ENCODE measurements at places on chromosomes 6 and 20.

DNA sequence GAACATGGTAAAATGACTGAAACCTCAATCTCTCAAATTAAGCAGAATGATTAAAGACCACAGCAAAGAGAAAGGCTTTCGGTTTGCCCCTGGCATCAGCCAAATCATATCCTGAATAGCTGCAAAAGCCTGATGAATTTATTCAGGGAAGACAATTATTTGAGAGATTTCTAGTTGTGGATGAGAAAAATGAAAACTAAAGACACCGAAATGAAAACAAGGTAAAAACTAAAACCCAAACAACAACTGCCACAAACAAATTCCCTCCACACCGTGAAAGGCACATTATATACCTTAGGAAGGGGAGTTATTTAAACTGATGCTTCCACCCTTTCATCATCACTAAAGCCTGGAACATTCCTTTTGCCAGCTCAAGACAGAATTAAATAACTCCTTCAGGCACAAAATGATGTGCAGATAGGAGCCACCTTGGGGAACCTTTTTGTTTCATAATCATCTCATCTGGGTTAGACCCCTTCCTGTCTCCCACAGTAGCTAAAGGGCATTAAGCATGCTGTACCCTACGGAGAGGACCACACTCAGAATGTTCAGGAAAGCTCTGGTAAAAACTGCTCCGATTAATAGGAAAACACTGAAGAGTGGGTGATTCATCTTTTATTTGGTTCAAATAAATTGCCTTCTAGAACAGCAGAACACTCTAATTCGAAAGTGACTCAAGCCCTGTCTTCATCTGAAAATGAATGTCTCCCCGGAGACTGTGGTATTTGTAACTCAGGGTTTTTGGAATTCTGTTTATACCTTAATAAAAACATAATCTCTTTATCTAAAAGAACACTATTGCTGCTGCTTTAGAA is 9.1 kb upstream of the ANKRD60 start:
- no peak for DNase-seq

DNA sequence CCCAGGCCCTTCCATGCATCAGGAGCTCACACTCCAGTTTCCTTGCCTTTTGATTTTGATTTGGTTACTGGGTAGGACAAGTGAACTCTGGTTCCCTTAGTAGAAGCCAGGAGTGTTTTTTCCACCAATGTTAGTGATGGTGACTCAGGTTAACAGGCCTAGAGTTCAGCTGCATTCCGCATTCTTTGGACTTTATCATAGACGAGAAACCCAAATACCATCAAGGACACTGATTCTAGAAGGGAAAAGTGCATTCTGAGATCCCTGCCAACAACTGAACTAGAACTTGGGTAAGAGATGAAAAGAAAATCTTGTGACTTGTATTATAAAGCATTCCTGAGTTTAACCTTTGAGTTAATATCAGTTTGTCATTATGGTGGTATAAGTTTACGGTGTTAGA is 8.9 kb downstream of the GSS start:
- no peak for DNase-seq

GRCh38 chr6:71126506-71126905 is 162.1 kb upstream of the OGFRL1 start:
- no peak for DNase-seq

DNA sequence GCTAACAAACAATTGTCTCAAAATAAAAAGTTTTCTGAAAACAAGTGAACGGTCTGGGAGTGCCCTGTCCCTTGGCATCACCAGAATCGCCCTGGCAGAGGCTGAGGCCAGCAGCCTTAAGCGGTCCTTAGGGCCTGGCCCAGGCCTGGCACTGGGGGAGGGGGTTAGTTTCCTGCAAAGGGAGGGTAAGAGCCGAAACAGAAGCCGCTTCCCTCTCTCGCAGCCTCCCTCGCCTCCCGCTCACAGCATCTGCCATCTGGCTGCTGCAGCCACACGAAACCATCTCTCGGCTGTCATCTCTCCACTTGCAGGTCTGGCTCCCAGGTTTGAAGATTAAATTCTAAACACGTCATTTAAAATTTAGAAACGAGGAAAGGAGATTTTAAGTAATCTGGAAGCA is 31.5 kb downstream of the PMEPA1 start:
- DNase-seq: no peak

DNA sequence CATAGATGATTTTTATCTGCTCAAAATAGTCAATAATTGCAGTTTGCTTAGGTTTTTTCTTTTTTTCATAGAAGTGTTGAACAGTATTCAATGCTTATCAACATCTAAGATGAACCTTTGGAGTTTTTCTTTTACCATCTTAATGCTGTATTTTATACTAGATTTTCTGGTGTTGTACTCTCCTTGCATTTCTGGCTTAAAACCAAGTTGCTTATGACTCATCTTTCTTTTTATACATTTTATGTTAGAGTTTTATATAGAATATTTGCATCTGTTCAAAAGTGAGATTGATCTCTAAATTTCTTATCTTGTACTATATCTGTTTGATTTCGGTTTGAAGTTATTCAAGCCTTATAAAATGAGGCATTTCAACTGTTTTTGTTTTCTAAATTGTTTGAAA is 232.5 kb downstream of the RFPL4B start:
- no peak for DNase-seq

DNA sequence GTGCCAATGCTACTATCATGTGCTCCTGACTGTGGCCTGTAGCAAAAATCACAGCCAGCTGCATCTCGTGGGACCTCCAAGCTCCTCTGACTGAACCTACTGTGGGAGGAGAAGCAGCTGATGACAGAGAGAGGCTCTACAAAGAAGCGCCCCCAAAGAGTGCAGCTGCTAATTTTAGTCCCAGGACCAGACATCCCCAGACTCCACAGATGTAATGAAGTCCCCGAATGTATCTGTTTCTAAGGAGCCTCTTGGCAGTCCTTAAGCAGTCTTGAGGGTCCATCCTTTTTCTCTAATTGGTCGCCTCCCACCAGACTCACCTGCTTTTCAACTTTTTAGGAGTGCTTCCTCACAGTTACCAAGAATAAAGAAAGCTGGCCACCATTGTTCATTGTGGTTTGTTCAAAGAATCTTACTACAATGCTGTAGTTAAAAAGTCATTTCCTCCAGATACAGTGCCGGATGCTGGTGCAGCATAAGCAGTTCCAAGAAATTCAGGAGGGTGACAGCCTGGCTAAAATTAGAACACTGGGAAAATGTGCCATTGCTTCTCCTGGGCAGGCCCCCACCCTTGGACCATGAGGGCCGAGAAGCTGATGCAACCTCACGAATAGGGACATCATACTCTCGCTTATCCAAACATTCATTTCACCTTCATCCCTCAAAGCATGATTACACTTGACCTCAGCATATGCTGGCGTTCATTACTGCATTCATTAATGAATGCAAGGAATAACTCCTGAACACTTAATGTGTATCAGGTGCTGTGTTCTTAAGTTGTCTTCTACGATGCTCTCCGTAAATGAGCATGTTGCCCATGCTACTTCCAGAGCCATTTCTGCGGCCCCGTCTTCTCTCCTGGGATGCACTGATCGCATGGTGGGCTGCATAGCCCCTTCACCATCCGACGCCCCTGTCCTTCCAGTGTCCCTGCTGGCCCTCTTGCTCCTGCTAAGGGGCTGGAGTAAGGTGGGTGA is 66.4 kb downstream of the LY86 start:
- no peak for DNase-seq

DNA sequence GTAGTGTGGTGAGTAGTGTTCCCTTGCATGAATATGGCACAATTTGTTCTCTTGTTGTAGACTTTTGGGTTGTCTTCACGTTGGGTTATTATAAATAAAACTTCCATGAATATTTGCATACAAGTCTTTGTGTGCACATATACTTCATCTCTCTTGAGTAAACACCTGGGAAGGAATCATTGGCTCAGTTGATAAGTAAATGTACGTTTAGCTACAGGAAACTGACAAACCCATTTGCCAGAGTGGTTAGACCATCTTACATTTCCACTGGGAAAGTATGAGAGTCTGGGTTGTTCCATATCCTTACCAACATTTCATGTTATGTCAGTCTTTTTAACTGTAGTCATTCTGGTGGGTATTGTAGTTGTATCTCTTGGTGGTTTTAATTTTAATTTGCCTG is 119.2 kb downstream of the SLX4IP start:
- DNase-seq: no peak

DNA sequence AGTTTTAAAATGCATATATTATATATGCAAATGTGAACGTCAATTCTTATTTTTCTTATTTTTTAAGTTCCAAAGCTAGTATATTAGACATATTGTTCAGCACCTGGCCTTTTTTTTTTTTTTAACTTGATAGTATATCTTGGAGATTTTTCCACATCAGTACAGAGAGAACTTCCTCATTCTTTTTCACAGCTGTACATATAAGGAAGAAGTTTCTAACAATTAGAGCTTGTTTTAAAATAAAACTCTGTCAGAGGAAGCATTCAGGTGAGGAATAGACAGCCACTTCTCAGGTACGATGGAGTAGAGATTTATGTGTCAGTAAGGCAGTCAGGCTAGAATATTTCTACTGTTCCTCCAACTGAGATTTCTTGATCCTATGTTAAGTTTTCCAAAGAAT is 233.1 kb upstream of the SUPT3H start:
- no peak for DNase-seq

- no peak for DNase-seq
Observed at GRCh38 chr6:166496460-166496859, 90.0 kb downstream of the RAMACL start.

DNA sequence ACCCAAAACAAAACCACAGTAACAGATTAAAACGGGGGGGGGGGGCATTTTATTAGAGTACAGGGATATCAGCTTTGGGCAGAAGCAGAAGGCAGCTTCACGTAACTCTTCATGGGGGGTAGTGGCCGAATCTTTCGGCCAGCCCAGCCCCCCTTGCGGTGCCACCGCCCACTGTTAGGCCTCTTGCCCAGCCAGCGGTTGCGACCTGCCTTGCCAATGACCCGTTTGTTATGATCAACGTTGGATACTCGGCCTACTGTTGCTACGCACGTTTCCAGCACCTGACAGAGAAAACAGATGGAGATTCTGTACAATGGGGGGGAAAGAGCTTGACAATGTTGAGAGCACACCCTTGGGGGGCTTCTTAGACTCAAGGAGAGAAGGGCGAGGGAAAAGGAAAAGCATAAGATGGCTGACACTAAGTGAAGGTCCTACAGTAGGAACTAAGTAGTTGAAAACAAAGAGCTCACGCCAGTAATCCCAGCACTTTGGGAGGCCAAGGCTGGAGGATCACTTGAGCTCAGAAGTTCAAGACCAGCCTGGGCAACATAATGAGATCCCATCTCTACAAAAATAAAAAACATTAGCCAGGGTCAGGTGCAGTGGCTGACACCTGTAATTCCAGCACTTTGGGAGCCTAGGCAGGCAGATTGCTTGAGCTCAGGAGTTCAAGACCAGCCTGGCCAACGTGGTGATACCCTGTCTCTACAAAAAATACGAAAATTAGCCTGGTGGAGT is 724 bp upstream of the CUL7 start:
- no peak for DNase-seq

DNA sequence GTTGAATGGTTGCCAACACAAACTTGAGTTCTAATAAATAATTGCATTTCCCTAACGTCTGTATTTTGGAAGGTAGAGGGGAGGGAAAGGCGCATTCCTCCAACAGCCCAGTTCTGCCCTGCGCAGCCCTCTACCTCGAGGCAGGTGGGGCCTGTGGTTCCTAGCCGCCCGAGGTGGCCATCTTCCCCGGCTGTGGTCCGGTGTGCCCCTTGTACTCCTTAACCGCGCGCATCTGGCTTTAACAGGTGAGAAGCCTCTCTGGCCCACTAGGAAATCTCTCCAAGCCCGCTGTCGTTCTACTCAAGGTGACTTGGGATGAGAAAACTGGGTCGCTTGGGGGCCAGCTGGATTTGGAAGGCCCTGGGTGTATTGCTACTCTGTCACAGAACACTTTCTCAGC is 1.7 kb downstream of the KHDC3L start:
- no peak for DNase-seq

DNA sequence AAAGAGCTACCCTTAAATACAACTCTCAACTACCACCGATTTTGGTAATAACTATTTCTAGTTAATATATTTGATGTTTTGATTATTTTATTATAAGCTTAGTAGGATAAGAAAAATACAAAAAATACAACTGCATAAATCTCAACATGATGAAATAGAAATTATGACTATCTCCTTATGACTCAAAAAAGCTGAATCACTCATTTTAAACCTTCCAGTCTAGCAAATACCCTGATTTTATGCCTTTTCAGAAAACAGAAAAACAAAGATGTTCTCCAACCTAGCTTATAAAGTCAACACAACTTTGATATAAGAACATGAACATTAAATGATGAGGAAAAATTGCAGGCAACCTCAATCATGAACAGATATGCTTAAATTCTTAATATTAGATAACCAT is 40.2 kb upstream of the DSE start:
- DNase-seq: no peak

DNA sequence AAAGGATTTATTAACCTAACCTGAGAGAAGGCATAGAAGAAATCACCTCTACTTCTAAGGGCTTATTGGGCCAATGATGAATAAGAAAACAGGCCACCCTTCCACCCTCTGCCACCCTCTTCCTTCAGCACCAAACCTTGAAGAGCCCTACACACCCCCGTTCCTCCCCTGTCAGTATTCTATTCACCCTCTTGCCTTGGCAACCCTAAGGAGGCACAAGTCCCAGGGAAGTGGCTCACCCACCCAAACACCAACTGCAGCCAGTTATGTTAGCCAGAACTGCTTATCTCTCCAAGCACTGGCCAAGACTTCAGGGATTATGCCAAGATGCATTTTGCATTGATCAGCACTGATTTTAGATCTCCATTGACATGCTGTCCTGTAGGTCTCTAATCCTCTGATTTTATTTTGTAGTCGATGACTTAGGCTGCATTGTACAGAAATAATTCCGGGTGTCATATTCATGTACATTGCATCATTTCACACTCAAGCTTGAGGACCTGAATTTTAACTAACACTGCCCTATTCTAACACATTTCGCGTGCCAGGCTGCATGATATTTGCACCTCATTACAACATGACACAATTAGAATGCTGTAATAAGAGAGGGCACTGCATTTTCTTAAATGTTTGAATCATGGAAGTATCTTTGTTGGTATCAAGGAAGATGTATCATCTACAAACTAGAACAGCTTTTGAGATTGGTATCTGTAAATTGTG is 15.7 kb downstream of the CNKSR3 start:
- DNase-seq: no peak

DNA sequence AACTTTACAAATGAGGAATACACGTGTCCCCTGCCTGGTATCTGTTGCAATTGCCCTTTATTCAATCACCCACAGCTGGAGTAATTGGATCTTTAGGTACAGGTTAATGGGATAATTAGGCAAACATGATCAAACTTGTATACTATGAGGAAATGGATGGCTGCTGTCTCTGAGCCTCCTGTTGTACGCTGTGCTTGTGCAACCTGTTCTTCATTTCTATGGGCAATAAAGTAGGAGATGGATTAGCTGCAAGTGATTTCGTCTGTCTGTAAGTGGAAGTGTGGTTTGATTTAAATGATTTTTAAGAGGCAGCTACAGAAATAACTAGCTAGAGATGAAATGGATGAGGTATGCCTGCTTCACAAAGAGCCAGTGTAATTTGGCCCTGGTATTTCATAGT is 474.1 kb downstream of the RNF144B start:
- DNase-seq: no peak

DNA sequence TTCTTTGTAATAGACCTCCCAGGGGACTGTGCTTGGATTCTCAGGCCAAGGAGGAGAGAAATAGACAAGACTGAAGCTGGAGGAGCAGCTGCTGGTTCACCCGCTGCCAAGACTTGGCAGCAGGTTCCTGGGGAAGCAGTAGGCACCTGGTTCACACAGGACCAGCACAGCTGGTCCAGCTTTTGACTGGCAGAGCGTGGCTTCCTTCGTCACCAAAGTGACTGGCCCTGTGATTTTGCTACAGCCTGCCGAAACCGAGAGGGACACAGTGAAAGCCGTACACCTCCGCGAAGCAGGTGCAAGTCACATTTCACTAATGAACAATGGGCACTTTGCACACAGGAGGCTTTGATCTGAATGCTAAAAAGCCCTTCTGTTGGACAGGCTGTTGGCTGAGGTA is 199.0 kb downstream of the RNF144B start:
- DNase-seq: no peak

Data from esophagus squamous epithelium (tissue), 5 donors.